DMS153 (cell line): ENCODE measurements at places on chromosomes 7 and 10.

- DNase-seq, result no peak
These were observed 104.7 kb downstream of the PARD3 start for GRCh38 chr10:34710391-34710751.

DNA sequence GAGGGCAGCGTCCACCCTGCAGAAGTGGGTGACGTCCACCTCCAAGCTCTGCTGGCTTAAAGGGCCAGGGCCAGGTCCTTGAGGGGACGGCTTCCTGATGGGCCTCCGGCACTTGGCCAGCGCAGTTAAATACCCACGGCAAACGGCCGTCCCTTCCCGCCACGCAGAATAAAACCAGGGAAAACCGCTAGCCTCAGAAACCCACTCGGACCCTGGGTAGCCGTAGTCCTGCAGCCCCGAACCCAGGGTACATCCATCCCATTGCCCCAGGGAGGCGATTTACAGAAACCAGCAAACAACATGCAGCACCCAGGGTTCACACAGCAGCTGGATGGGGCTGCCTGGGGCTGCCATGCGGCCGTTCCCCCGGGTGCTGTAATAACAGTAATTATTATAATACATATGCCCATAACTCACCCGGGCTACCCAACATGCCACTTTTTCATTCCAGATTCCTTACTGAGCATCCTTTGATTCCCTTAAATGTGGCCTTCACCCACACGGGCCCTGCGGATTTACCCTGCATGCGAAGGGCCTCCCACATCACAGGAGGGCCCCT lies 81.5 kb upstream of the PDGFA start:
- DNase-seq, result no peak

GRCh38 chr10:131882590-131883451 lies 18.0 kb upstream of the PPP2R2D start:
- DNase-seq, result no peak

DNA sequence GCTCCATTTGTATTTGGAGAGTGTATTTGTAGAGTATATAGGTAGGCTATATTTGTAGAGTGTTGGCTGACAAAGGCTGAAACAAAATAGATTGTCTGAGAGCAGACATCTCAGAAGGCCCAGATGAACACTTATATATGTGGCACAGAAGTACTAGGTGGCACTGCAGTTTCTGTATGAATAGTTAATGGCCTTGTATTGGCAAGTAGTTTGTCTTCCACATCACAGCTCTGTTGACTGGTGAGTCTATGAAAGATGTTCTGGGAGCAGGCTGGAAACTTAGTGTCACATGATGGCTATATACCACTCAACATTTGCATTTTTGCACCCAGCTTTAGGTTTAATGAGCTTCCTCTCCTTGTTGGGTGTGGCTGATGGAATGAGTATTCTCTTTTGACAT lies 51.9 kb downstream of the CCNY start:
- no peak for DNase-seq

DNA sequence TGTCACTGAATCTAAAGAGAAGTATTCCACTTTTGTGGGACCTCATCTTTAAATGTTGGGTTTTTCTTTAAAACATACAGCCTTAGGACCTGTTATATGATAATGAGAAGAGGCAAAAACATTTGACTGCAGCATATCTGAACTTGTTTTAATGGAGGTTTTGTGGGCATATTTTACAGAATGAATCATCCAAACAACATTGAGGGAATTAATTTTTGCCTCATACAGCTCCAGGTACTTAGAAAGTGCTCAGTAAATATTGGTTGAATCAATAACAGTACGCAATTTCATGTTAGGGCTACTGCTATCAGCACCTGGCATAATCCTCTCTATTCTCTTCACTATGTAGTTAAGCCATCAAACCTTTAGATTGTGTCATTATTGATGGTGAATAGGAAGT lies 115.9 kb downstream of the MALRD1 start:
- DNase-seq, result no peak

DNA sequence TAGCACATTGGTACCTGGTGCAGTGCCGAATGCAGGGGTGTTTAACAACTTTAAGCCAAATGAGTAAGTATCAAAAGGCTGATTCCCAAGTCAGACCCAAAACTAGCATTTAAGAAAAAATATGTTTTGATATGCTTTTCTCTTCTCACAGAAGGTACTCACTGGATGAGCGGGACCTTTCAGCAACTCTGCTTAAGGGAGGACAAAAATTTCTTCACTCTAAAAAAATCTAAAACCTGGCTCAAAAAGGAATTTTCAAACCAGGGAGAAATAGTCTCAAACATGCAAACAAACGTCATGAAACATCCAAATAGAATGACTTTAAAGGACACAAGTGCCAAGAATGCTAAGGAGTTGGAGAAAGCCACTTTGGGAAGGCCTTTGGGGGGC lies 962.1 kb downstream of the KCNMA1 start:
- no peak for DNase-seq

DNA sequence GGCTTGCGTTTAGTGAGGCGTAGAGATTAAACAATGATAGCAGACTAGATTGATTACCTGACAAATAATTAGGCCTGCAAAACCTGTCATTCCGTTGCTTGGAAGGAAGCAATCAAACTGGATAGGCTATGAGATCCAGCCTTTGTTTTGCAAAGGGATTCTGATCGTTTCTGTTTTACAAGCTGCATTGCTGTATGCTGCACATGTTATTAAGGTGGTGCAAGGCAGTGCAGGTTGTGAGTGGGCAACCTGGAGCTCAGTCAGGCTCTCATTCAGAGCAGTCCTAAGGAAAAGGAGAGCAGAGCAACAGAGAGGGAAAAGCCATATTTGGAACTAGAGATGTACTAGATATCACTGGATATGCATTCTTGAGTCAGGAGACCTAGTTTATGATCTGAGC lies 6.9 kb upstream of the NOBOX start:
- DNase-seq, result no peak

GRCh38 chr7:158160199-158160598 lies 427.4 kb downstream of the PTPRN2 start:
- no peak for DNase-seq

- DNase-seq, result no peak
These were observed 1107.2 kb downstream of the NRG3 start for GRCh38 chr10:82982110-82982608.

- no peak for DNase-seq
These were observed 57.4 kb upstream of the EBF3 start for GRCh38 chr10:130021383-130021950.

GRCh38 chr10:126117196-126117595 lies 220.8 kb downstream of the FANK1 start:
- DNase-seq, result no peak

DNA sequence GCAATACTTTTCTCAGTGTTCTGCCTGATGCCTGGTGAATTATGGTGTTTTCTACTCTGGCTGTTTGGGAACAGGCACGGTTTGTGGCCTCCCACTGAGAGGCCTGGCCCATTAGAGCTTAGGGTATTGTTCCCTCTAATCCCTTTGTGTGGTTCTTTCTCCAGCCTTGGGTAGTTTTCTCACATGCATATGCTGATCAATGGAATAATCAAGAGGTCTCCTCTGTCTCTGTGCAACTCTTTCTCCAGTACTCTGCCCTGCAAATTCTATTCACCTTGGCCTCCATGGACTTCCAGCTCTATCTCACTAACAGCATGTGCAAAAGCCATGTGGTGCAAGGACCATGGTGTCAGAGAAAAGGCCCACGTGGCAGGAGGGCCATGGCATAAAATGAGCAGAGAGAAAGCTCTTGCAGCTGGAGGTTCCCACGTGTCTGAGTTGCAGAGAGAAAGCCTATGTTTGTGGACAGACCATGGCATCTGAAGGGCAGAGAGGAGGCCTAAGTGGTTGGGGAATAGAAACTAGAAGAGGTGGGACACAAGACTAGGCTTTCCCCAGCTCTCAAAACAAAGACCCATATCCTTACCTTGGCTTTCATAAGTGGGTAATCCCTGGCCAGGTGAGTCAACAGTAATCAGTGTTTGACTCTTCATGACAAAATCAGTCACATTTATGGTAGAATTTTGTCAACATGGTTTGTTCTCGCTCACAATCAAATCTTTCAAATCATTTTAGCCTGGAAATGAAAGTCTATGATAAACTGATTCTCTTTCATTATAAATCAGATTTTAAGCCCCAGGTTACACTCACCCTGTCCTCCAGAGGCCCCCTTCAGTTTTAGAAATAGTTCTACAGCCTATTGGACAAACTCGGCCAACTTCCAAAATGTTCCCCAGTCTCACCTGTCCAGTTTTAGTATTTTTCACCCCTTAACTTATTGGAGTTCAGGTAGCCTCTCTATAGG lies 17.3 kb downstream of the OPALIN start:
- DNase-seq, result no peak

GRCh38 chr10:83166344-83166743 lies 973.0 kb upstream of the GHITM start:
- no peak for DNase-seq

- no peak for DNase-seq
These were observed 13.1 kb upstream of the SGMS1 start for GRCh38 chr10:50636618-50637579.

DNA sequence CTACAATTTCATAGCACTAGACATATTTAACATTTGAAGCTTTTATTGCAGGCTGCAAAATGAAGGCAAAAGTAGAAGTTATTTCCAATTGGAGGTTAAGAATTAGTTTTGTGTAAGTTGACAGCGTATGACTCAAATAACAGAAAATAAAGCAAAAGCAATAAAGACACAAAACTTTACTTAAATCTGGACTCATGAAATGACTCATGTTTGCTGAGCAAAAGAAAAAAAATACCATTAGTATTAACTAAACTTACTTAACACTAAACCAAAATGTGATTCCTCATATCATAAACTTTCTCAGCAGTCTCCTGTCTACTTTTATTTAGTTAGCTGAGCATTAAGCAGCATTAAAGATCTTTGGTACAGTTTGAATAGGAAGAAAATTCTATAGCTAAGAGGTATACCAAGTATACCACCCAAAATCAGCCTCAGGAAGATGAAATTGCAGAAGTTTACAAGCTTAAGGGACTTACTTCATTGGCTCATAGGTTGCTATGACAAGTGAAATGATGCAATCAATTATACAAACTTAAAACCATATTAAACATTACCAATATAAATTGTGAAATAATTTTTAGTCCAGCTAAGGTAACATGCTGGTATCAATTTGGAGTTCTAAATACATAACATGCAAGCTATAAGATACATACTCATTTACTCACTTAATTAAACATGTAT lies 1131.4 kb downstream of the XPNPEP1 start:
- DNase-seq, result no peak

DNA sequence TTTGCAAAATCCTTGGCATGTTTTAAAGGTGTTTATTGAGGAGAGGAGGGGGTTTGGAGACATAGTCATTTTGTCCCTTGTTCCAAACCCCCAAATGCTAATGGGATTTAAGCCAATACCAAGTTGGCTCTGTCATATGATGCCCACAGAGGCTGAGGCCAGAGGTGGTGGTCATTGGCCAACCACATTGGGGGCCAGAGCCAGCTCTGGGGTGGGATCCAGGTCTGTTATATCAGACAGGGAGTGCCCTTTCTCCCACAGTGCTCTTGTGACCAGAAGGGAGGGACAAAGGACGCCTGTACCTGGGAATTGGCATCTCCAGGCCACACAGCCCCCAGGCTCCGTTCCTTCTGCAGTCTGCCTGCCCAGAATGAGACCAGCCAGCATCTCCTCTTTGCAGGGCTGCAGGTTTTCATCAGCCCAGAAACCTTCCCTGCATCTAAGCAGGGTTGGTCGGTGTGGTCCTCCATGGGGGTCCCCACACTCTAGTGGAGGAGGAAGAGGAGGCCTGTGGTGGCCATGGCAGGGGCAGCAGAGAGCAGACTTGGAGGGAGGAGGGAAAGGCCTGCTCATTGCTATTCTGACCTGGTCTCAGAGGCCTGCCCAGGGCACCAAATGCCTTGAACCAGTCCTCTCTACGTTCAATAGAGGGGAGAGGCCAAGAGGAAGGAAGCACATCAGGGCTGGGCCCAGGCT lies 17.9 kb downstream of the ADCYAP1R1 start:
- DNase-seq, result no peak

- DNase-seq, result peak; percentile 34
These were observed 57.1 kb upstream of the IGFBP3 start for GRCh38 chr7:45978010-45978681.

DNA sequence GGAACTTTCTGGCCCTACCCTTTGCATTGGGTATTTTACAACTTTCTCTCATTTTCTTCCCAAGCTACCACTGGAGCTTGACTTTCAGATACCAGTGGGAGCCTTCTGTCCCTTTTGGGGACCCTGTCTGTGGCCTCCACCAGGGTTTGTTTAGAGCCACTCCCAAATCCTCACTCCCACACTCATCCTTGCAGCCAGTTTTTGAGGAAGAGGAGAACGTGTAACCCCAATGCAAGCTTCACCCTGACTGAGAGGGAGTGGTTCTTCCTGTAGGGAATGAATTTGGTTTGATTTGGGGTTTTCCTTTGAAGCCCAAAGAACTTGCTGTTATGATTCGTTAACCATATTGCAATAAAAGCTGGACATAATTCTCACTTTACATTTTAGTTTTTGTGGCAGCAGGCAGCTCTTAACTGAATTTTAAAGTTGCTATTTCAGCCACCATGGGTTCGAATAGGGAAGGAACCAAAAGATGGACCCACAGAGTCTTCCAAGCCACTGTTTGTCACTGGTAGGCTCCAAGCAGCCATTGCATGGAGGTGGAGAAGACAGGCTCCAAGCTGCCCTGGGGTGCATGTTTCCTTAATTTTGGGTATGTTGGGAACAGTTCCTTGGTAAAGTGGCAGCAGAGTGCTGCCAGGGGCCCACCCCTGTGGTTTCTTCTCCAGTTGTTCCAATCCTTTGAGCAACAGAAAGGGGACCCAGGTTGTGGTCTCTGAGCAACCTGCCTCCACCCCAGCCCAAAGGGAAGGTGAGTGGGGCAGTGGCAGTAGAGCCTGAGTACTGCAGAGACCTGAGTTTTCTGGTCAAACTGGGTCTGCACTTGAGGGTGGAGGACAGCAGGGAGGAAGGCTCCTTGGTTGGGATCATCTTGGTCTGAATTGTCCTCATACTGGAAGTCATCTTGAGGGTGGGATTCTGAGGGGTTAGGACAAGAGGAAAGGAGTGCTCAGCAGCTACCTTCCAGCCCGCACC lies 5.1 kb downstream of the EVX1 start:
- DNase-seq, result no peak

- DNase-seq, result no peak
These were observed 47.0 kb downstream of the PTPRE start for GRCh38 chr10:127953876-127954275.

GRCh38 chr10:95655571-95656290 lies 780 bp downstream of the ALDH18A1 start:
- no peak for DNase-seq

GRCh38 chr7:68929781-68930261 lies 668.5 kb upstream of the AUTS2 start:
- peak; percentile 55 for DNase-seq

DNA sequence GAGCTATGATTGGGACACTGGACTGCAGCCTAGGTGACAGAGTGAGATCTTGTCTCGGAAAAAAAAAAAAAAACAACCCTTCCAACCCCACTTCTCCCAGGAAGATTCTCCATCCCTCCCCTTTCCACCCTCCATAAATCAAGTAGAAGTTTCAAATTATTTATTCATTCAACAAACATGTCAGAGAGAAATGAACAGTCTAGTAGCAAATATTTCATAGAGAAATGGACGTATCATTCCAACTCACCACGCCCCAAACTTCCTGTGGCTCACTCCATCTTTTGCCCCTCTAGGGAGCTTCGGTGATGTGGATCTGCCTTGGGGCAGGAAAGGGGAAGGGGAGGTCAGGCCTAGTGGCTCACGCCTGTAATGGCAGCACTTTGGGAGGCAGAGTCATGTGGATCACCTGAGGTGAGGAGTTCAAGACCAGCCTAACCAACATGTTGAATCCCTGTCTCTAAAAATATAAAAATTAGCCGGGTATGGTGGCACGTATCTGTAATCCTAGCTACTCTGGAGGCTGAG lies 638 bp upstream of the TRAPPC14 start:
- no peak for DNase-seq

- DNase-seq, result peak; percentile 19
These were observed 650 bp upstream of the TM9SF3 start for GRCh38 chr10:96587264-96588059.

GRCh38 chr7:108166687-108167086 lies 36.5 kb upstream of the LAMB4 start:
- peak; percentile 13 for DNase-seq
